SW480 (cell line): ENCODE measurements at places on chromosomes 13 and 19.
A peak's percentile ranks its signal among the peaks of the same experiment; 100 is the strongest.

DNA sequence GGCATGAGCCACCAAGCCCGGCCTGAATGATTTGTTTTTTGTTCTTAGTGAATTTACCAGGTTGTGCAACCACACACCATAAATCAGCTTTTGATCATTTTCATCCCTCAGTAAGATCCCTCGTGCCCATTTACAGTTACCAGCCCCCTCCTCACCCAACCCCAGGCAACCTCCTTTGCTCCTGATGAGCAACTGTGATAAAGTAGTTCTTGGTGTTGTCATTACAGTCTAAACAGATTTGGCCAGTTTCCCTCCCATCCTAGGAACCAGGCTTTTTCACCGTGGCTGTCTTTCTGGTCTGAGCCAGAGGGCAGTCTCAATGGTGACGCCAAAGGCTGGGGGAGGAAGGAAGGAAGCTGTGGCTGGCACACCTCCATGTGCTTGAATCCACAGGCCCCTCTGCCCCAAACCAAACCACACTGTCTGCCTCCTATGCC is 61.2 kb upstream of the WDFY2 start:
- DNase-seq: no peak

DNA sequence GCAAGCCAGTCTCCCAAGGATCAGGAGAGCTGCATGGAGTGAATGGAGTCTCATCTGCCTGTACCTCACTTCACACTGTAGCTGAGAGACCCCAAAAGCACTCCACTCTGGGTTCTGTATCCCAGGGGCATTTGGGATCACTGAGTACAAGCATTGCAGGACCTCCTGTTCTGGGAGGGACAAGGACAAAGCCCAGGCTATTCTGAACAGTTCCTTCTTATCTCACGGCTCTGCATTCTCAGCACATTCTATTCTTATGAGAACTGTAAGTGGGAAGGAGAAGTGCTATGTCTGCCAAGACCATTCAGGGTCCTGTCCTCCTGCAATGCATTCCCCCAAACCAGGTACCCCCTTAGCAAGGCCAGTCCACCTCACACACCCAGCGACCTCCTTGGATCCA is 42.8 kb downstream of the RNF6 start:
- no peak for DNase-seq

DNA sequence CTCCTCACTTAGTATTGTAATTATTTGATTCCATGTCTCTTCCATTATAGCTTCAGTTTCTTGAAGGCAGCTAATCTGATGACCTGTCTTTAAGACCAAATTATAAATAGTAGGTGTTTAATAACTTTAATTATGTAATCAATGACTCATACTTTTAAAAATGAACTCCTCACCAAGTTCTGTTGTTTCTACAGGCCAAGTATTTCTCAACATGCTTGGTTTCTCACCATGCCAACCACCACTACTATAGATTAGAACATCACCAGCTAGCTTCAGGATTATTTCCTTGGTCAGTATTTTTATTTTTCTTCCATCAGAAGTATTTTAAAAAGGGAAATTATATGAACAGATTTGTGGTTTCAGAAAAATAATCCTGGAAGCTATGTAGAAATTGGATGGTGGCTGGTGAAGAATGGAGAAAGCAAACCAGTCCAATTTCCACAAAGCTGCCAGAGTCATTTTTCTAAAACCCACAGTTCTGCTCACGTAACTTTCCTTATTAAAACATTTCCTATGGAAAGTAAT is 237.7 kb upstream of the DACH1 start:
- no peak for DNase-seq

GRCh38 chr13:99113351-99113750 is 87.3 kb upstream of the UBAC2 start:
- DNase-seq: no peak

- DNase-seq: no peak
Observed at GRCh38 chr13:79384022-79384610, 21.9 kb downstream of the RBM26 start.

DNA sequence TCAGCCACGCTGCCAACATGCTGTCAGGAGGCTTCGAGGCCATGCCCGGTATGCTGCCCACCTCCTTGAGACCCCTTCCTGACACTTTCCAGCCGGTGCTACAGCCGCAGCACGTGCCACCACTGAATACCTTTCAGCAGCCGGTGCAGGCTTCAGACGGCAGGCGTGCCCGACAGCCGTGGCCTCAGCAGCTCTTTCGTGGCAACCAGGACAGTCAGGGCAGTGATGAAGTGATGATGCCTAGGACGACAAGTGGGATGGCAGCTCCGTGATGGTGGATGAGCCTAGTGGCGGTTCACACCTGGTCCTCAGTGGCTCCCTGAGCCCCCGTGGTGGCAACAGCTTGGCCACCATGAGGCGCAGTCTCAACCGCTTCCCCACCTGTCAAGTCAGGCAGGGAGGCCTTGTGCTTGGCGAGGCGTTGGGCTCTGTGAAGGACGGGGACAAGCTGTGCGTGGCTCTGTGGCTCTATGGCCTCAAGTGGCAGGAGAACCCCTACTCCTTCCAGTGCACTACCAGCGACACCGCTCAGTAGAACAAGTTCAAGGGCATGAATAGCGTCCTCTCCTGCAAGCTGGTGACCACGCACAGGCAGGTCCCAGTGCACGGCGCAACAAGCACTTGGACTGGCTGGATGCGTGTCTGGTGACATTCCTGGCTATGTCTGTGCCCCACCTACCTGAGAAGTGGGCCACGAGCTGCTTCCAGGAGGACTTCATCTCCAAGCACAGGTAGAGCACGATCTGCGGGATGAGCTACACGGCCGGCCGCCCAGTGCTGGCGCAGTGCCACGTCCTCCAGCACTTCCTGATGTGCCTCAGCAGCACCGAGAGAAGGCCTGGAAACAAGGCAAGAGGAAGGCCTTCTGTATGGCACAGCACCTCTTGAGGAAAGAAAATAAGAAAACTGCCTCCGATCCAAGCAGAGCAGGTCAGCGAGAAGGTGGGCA is 18.2 kb upstream of the ZNF14 start:
- no peak for DNase-seq

- no peak for DNase-seq
Observed at GRCh38 chr13:91773591-91774227, 375.3 kb downstream of the GPC5 start.

- DNase-seq: no peak
Observed at GRCh38 chr13:112124141-112124540, 57.2 kb downstream of the SOX1 start.

GRCh38 chr13:49400755-49401659 is 42.9 kb downstream of the CAB39L start:
- DNase-seq: peak; percentile 74

- no peak for DNase-seq
Observed at GRCh38 chr19:1087813-1088415, 7.3 kb downstream of the POLR2E start.

GRCh38 chr19:58572026-58572817 is 913 bp downstream of the MZF1 start:
- no peak for DNase-seq

DNA sequence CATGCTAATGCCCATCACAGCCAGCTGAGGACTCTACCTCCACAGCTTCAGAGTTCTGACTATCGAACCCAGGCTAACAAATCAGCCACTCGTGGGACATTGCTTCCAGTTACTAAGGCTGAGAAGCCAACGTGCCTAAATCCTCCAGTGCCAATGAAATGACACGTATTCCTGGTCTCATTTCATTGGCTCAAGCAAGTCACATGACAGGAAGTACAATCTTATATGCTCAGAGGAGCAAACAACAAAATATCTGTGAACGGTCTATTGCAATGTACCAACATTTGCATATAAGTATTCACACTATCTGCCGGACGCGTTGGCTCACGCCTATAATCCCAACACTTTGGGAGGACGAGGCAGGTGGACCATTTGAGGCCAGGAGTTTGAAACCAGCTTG is 12.8 kb upstream of the IZUMO2 start:
- DNase-seq: no peak

GRCh38 chr13:90365130-90365529 is 982.4 kb upstream of the MIR17HG start:
- DNase-seq: no peak

DNA sequence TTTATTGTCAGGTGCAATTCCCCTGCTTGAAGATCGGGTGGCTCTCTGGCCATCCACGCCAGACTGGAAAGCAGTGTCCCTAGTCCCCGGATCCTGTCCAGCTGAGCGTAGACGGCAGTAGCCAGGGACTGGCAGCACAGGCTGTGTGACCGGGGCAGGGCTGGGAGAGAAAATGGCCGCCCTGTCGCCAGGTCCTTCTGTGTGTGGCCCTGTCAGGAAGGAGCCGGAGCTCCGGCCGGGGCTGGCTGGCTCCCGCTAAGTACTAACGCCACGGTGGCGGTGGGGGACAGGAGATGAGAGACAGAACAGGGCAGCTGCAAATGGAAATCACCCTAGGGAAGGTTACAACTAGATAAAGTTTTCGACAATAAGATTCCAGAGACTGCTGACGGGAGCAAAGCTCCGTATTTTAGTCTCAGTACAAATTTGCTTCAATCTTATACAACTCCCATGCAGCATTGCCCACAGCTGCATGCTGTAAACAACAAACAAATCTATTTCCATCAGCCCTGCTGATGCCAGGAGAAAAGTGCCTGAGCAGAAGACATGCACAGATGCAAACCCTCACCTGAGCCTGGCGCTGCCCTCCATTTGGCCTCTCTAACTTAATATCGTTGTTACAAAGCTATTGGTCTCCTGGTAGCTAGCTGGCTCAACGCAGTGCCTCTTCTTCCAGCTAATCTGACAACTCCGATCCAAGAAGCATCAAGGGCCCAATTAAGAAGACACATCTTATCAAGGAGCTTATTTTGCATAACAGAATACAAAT is 253.0 kb downstream of the TSHZ3 start:
- no peak for DNase-seq

DNA sequence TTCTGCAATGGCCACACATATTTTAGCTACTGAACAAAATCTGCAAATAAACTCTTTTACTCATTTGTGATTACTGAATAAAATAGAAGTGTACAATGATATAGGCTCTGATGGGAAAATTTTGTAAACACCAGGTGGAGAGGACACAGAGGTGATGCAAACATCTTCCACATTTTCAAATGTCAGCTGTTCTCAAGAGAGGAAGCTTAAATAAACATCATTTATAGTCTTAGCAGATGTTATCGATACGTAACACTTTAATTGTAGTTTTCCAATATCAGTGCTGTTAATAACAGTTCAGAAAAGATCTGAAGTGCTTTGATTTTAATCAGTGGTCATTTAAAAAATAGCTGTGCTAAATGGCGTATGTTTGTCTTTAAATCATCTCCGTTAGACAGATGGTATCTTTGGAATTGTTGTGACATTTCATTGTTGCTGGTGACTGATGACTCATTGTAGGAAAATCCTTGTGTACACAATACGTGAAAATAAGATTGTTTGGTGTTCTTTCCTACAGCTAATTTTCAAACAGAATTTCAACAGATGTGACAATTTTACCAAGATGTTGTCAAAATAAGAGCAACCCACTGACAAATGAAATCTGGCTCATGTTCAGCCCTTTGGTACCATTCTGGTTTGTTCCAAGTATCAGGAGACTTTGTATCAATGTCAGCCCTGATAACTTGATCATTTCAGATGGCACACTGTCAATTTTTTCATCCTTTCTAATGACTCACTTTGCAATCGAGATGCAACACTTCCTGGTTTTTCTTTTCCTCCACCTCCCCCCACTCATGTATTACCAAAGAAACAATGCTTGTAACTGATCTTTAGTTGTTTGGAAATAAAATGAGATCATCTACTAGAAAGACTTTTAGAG is 516.0 kb downstream of the DCT start:
- peak; percentile 11 for DNase-seq

DNA sequence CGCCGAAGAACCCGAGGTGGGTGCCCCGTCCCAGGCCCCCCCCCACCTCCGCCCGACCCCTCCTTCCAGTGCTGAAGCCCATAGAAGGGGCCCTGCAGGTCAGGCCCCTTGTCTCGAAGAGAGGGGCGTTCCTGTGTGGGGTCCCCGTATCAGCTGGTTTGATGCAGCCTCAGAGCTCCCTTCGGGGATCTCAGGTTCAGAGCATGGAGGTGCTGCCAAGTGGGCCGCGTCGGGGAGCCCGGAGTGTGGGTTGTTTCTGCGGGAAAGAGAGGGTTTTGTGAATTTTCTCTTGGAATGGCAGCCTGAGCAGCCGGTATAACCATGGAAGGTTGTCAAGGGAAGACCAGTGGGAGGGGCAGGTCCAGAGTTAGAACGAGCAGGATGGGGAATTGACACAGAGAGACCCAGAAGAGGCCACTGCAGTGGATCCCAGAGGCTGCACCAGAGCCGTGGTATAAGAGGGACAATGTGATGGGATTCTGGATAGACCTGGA is 384 bp downstream of the TRAPPC2B start:
- DNase-seq: no peak

DNA sequence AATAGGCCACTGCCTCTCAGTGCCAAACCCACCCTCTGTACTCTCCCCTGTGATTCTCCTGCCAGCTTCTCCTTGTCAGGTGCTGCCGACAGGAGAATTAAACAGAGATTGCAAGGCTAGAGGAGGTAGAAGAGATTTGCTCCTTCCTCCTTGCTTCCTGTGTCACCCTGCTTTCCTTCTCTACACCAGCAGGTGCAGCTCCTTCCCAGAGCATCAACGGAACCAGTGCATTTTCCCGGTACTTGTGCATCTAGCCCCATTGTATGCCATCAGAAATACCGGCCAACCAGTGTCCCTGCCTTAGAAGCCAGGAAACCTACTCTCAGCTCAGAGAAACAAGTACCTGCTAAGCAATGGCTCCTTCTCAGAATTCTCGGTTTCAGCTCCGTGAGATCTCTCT is 253.2 kb downstream of the SUCLA2 start:
- no peak for DNase-seq
